ENCODE measurements at places on chromosomes 7 and 10. TPM values are rescaled to one million over a fixed set of nuclear protein-coding genes. Genes with fewer than 3 reads are reported as not detected.

- peak; percentile 6 for DNase-seq
Measured at GRCh38 chr7:130865408-130866236, 131.6 kb upstream of the KLF14 start.

GARS1 gene
- total RNA-seq, result 526 TPM

HOXA9 gene
- 19.5 TPM for total RNA-seq

LARP4B gene
- 44.5 TPM for total RNA-seq

DNA sequence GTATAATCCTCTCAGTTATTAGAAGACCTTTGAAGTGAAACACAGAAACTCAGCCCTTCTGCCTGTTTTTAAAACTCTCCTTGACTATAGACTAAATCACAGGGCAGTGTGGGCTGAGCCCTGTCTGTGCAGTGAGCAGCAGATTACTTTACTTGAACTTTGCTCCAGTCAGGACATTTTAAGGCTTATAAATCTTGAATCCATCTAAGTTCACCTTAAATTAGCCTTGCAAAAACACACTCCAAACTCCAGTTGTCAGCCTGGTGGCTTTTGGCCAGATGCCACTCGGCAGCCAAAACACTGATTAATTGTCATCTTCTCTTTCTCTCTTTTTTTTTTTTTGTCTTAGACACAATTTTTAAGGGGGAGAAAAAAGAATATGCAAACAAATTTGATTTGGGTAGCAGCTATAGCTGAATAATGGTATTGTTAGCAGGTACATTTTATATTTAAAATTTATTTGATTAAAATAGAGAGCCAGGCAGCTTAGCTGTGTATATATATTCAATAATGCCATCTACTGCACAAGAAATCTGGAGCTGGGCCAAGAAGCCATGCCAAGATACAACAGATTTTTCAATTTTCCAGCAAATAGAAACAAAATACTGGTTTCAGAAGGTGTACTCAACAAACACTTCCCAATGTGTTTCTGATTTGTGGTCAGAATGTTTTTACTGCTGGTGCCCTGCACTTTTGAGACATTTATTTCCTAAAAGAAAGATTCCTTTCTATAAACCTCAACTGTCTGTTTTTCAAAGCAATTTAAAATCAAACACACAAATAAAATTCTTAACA lies 247.7 kb downstream of the TFEC start:
- no peak for DNase-seq

ASIC3 gene
- total RNA-seq, result 0.29 TPM

SCRN1 gene
- 50.1 TPM for total RNA-seq

DNA sequence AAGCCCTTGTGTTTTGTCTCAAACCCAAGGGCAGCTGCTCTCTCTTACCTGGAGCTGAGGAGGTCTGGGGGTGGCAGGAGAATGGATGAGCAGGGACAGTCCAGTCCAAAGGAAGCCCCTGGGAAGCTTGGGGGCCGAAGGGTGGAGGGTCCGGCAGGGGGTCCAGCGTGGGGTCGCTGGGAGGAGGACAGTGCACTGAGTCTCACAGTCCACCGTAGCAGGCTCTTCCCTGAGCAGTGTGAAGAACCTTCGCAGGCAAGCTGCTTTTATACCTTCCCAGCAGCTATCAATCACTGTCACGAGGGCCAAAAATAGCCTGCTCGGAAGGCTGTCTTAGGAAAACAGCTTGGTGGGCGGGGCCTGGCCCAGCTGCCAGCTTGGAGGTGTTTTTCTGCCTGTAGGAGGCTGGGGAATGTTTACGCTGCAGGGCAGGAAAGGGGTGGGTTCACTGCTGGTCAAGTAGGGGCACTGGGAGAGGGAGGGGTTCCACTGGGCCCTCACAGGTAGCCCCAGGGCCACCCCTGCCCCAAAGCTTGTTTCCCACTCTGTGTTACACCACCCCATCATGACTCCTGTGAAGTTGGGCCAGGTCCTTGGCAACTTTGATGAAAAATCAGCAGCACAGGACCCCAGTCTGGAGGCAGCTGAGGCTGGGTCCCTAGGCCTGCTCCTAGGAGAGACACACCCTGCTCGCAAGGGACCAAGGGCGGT lies at the start of gene DEPP1:
Gene DEPP1, minus strand, starts transcription at position 240 of the 711 bp plus-strand sequence. CDS start 779 bp downstream, outside the sequence.
- DNase-seq, result peak; percentile 94

C10orf95 gene
- total RNA-seq, result not detected

DNA sequence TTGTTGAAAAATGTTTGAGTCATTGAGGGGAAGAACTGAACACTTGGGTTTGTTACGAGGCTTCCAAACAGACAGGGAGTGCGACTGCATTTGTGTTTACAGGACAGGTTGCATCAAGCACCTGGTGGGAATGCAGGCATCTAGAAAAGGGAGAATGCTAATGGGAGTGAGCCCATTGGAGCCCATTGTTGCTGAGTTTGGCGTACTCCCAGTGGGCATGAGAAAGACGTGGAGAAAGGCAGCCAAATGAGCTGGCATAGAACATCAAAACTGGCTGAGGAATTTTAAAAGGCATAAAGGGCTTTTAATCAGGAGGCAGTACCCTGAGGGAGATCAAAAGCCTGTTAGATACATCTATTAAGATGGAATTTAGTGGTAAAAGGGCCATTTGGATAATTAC lies 171.6 kb upstream of the NPSR1 start:
- DNase-seq, result no peak

TSPAN33 gene
- under 0.01 TPM for total RNA-seq

DNA sequence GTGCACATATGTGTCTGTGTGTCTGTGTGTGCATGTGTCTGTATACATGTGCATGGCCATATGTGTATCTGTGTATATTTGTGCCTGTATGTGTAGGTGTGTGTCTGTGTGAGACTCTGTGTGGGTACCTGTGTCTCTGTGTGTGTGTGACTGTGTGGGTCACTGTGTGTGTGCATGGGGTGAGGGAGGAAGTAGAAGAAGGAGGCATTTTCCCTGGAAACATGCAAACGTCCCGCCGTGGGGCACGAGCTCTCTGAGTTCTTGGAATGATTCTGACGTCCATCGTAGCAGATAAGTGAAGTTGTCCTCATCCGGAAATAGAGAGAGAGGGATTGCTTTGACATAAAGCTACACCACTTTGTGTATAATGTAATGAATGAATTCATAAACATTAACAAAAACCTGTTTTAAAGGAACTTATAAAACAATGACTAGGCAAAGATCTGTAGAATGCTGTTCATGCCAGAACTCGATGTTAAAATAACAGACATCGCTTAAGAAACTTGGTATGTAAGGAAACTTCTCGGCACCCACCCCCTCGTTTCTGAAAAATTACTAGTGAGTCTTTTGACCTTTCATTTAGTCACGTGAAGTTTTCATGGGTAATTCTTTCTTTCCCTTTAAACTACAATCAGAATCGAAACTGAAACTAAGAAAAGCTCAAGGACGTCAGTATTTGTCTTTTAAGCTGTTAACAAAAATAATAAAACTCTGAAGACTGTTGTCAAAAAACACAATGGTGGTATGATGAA lies 43.6 kb upstream of the KLF6 start:
- DNase-seq, result peak; percentile 85

DNA sequence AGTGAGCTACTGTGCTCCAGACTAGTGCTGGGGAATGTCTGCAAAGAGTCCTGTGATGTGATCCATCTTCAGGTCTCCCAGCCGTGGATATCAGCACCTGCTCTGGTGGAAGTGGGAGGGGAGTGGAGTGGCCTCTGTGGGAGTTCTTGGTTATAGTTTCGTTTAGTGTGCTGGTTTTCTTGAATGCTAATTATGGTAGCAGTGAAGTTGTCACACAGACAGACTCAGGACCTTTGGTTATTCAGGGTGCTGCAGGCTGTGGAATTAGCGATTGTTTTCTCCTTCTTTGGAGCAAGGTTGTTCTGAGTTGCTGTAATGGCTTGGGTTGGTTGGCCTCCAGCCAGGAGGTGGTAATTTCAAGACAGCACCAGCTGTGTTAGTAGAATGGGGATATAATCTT lies 132.7 kb upstream of the HGF start:
- no peak for DNase-seq

DNA sequence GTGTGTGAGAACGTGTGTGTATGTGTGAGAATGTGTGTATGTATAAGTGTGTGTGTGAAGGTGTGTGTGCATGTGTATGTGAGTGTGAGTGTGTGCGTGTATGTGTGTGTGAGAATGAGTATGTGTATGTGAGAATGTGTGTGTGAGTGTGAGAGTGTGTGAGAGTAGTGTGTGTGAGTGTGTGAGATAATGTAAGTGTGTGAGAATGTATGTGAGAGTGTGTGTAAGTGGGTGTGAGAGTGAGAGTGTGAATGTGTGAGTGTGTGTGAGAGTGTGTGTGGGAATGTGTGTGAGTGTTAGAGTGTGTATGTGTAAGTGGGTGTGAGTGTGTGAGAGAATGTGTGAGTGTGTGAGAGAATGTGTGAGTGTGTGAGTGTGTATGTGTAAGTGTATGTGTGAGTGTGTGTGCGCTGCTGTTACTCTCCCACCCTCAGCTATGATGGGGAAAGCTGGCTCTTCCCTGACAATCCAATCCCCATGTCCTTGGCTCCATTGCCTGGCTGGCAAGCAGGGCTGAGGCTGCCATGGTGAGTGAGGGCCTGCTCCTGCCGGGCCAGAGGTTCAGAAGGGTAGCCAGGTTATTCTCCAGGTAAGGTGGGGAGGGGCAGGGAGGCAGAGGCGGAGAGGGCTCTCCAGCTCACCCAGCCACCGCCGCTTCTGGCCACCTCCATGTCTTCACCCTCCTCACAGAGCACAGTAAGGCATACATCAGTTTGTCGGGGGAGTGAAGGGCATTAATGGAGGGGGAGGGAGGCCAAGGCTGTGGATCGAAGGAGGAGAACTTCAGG lies 72.6 kb upstream of the PCBD1 start:
- DNase-seq, result no peak

- no peak for DNase-seq
Measured at GRCh38 chr10:126846959-126847358, 58.3 kb upstream of the DOCK1 start.

DBNL gene
- 97.5 TPM for total RNA-seq

- no peak for DNase-seq
Measured at GRCh38 chr10:81116201-81116600, 578.5 kb downstream of the SH2D4B start.

GRCh38 chr7:147432079-147432478 lies 1158.5 kb upstream of the C7orf33 start:
- no peak for DNase-seq

DNA sequence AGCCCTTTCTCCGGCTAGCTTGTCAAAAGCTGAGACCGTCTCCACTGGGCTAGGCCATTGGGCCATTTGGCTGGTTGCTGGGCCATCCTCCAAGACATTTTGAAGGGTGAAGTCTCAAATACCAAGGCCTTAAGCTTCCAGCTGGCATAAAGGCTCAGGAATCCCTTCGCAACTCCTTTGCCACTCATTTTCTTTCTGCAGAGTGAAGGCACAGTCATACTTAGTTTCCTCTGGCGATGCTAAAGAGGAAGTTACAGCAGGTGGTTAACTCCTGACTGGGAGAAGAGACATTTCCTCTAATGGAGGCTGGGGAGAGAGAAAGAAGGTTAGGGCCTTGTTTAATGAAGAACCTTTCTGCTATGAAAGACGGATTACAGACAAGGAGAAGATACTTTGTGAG lies 4.8 kb upstream of the REPIN1 start:
- no peak for DNase-seq

GRCh38 chr10:116905845-116906210 lies 56.5 kb downstream of the ENO4 start:
- no peak for DNase-seq

DNA sequence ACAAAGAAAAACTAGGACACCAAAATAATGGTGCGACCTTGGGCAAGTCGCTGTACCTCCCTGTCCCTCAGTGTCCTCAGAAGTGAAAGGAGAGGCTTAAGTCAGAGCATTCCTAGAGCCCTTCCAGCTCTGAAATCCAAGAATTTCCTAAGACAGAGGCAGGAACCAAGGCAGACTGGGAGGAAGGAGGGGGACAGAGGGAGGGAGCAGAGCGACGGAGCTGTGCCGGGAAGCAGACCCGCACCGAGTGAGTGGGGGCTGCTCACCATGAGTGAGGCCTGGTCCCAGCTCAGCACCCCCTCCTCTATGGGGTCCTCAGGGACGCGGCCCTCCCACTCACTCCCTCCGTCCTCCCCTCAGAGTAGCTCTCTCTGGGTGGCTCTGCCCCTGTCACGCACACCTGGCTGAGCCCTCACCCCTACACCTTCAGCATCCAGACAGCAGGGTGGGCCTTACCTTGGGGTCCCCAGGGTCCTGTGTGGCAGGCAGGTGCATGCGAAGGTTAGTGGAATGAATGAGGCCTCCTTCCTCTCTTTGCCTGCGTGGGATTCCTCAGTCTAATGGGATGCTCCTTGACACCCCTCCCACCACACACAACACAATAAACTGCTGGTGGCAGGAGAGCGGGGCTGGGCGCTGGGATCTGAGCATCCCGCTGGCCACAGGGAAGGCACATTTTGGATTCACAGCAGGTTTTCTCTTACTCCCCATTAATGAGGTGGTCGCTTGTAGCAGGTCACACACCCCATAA lies 4.6 kb upstream of the SMARCD3 start:
- peak; percentile 88 for DNase-seq

GRCh38 chr10:35387768-35388167 lies 51.5 kb downstream of the CCNY start:
- DNase-seq, result no peak

GRCh38 chr7:116135306-116135705 lies 75.0 kb upstream of the TES start:
- peak; percentile 14 for DNase-seq

DNA sequence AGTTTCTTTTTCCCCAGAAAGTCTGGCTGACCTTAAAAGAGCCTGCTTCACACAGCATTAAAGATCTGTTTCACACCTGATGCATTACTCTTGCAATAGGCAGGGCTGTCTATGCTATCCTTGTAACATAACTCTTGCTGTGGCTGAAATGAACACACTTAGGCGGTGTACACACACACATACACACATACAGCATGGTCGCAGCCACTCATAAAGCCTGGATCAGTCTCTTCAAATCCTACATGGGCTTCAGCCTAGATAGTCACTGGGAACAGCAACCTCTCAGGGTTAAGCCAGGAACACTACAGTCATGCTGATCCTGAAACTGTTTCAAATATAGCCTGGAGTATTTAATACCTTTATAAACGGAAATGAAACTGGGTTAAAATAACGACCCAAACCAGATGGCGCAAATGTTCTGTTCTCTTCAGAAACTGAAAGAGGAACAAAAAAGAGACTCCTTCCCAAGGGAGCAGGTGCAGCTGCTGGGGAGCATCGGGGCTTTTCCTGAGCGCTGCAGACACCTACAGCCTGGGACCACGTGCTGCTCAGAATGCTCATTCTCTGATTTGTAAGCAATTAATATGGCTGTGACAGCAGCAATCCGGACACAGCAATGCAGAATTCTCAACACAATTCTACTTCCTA lies 61.0 kb upstream of the SFMBT2 start:
- DNase-seq, result no peak

DNA sequence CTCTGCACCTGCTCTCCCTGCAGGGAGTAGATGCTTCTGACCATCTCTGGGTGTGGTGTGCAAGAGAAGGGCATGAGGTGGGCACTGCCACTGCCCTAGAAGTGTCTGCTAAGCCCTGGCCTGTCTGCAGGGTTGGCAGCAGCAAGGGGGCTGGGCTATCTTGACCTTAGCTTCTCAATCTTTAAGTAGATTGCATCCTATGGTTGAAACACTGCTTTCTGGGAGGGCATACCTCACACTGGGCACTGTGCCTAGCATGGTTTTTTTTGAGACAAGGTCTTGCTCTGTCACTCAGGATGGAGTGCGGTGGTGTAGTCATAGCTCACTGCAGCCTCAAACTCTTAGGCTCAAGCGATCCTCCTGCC lies 54.9 kb downstream of the CLIP2 start:
- peak; percentile 90 for DNase-seq

- DNase-seq, result no peak
Measured at GRCh38 chr7:93862651-93863050, 27.9 kb downstream of the TFPI2 start.
